ENCODE measurements at places on chromosomes 3 and 15.

DNA sequence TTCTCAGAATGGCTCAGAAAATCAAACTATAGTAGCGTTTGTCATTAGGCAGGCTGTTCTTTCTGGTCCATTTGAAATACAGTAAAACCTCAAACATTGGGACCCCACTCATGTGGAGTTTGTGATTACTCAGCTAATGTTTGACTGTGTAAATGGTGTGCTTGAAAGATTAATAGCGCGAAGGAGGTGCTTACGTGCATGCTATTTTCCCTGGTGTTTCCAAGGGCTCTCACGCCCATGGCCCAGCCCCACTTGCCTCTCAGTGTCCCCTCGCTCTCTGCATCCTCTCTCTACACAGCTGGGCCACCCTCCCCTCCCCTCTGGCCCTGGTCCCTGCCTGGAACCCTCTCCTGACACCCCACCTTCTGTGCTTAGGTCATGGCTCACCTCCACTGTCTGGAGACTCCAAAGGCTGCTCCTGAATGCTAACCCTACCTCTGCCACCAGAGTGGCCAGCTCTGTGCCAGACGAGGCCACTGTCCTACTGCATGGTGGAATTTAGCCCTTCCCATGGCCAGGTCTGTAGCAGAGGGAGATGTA, 194.2 kb downstream of the PLCL2 start:
- no peak for DNase-seq

DNA sequence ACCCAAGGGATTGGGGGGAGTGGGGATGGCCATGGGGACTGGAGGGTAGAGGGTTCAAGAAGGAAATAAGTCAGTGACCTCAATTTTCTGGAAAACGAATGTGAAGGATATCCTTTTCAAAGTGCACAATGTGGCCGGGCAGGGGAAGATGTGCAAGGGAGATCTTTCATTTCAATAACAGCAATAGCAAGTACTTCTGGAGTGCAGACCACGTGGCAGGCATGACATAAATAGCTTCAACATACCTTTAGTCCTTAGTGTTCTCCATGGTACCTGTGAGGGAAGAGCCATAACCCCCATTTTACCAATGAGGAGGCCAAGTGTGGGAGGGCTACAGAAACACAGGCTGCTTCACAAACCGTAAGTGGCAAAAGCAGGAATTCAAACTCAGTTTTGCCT, 138.7 kb downstream of the FOXP1 start:
- DNase-seq, result no peak

DNA sequence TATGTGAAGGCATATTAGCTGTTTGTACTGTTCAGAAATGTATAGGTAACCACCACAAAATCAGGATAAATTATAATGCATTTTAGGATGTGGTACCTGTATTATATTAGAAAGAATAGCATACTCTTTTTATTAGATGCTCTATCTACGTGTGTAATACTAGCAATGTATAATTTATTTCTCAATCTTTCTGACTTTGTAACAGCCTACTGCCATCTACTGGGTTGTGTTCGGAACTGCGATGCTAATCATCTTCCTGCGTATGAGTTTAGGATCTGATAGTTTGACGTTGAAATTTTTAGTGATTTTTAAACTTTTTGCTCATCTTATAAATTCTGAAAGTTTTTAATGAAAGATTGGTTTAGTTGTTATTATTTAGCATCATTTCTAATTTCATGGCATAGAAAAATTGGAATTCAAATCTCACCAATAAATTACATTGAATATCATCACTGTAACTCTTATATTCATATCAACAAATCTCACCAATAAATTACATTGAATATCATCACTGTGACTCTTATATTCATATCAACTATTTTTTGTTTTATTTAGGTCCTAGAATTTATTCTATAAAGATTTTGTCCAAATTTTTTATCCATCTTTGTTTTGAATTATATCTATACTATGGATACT, 322.7 kb upstream of the ZNF717 start:
- DNase-seq, result no peak

DNA sequence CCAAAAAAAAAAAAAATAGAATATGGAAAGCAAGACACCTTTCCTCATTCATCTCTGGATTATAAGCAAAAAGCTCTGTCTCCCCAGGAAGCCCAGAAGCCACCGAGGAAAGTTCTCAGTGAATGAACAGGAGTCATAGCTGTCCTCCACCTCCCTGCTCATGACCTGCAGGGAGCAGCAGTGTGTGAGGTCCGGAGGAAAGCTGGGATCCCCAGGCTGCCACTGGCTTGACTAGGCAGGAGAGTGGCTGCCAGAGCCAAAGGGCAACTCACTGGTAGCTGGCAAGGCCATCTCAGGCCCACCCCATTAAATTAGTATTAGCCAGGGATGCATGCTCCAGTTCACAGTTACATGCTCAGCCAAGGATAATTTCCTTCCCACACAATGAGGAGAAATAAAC, 191.6 kb upstream of the STT3B start:
- no peak for DNase-seq

DNA sequence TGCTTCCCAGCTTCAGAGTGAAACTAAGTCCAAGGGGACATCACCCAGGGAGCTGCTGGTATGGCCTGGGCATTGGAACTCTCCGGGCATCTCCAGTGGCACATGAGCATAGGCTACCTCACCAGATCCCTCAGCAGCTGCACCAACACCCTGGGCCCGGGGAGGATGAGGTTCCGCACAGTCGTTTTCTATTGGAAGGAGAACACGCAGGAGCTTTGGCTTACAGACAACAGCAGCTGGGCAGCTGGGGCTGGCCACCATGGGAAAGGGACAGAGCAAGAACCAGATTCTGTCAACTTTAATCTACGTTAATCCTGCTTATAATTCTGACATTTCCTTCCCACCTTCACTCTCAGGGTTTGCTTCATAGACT, 65.5 kb downstream of the MYO1E start:
- DNase-seq, result no peak

DNA sequence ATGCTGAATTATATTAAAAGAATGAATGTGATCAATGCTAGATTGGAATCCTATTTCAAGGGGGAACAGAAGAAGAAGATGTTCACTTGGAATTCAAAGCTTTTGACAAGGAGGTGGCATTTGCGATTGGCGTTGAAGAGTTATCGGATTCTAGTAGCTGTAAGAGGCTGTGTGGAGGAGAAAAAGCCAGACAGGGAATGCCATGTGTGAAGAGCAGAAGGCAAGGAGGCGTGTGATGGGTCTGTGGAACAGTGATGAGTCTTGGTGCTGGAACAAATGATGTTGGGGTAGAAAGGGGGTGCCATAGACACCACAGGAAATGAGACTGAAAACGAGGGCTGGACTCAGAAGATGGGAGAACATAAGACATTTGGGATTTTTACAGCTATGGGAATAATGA, 30.5 kb upstream of the ATP10A start:
- no peak for DNase-seq

GRCh38 chr3:11629716-11630115, 14.0 kb downstream of the VGLL4 start:
- DNase-seq, result no peak

- DNase-seq, result no peak
Observed at GRCh38 chr3:9066141-9066540, 102.9 kb upstream of the RAD18 start.

DNA sequence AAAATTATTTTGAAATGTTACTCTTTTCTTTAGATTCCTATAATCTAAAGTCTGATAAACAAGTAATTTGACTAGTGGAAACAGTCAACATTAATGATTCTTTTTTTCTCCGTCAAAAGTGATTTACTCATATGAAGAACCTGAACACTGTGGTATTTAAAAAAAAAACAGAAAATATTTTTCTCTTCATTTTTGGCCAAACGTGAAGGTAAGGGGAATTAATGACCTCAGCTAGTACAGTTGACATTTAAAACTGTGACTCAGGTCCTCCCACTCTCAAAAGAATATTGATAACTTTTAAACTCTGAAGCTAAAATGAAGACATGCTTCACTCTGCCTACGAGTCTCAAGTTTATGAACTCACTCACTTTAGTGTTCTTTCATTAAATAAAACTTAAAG, 34.5 kb downstream of the TIGIT start:
- no peak for DNase-seq

- no peak for DNase-seq
Observed at GRCh38 chr3:109559389-109559788, 222.0 kb upstream of the DPPA4 start.

DNA sequence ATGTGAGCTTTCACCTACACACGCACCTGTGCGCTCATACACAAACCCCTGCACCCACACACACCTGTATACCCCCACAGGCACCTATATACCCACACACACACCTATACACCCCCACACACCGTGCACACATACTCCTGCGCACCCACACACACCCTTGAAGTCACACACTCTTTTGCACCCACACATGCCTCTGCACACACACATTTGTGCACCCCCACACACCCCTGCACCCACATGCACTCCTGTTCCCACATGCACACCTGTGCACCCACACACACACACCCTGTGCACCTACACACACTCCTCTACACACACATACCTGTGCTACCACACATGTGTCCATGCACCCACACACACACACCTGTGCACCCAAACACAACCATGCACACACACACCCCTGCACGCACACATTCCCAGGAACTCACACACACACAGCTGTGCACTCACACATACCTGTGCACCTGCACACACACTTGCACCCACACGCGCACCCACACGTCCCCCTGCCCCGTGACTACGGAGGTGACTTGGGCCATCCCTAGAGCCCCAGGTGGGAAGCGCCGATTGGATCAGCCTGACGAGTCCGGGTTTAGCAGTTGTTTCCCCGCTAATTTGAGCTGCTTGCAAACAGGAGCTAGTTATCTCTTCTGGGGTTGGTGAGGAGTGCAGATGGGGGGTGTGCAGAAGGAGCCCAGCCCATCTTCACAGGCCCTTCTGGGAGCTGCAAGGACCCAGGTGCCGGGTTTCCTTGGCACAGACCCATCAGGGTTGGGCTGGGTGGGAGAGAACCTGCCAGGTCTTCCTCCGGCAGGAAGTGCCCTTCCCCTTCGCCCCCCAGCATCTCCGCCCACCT, 97.8 kb downstream of the CHSY1 start:
- no peak for DNase-seq

GRCh38 chr3:88691081-88691480, 416.3 kb upstream of the EPHA3 start:
- DNase-seq, result no peak

- no peak for DNase-seq
Observed at GRCh38 chr3:132605374-132605792, 8.3 kb downstream of the ACKR4 start.

DNA sequence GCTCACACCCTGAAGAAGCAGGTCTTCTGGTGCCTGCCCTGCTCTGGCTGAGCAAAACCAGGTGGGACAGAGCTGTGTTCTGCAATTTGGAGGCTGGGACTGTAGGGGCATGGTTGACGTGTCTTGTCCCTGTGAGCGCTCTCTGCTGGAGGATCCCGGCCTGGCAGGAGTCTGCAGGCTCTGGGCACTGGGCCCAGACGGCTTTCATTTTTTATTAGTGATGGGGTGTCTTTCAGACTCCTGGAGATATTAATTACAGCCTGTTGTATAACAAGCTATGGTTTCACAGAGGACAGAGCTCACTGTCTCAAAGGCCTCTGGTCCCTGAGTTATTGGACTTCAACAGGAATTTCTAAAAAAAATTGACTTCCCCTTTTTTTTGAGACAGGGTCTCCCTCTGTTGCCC, 29.5 kb upstream of the ZNF710 start:
- no peak for DNase-seq

- no peak for DNase-seq
Observed at GRCh38 chr3:87997966-87998365, 60.8 kb downstream of the CGGBP1 start.

Measured in HS-5 (cell line).